ENCODE measurements at places on chromosomes 3 and 15.

DNA sequence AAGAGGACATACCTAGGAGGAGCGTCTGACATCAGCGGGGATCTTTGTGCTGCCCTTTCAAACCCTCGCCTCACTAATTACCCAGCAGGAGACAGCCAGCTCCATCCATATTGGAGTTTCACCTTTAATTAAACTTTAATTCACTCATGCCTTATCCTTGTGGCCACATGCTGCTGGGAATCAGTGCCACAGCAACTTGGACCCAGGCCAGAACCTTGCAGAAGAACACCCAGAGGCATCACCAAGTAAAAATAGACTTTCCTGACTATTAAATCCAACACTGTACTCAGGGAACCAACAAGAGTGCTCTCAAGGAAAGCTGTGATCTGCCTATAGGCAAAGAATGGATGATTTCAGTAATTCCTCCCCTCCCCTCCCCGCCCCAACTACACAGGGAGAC, 23.9 kb downstream of the EIF1B start:
- no peak for DNase-seq

- DNase-seq: no peak
Observed at GRCh38 chr15:81983497-81983896, 62.3 kb downstream of the MEX3B start.

- DNase-seq: no peak
Observed at GRCh38 chr3:119279584-119280243, 14.5 kb upstream of the ARHGAP31 start.

GRCh38 chr3:53422954-53423698, 71.3 kb upstream of the CACNA1D start:
- DNase-seq: no peak

GRCh38 chr3:135576751-135577150, 388.8 kb upstream of the PPP2R3A start:
- DNase-seq: no peak

DNA sequence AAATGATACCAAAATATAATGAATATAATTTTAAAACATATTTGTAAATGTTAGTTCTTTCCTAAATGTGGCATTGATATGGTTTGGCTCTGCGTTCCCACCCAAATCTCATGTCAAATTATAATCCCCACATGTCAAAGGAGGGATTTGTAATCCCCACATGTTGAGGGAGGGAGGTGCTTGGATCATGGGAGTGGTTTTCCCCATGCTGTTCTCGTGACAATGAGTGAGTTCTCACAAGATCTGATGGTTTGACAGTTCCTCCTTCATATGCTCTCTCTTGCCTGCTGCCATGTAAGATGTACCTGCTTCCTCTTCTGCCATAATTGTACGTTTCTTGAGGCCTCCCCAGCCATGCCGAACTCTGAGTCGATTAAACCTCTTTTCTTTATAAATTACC, 12.0 kb downstream of the CGGBP1 start:
- DNase-seq: no peak

DNA sequence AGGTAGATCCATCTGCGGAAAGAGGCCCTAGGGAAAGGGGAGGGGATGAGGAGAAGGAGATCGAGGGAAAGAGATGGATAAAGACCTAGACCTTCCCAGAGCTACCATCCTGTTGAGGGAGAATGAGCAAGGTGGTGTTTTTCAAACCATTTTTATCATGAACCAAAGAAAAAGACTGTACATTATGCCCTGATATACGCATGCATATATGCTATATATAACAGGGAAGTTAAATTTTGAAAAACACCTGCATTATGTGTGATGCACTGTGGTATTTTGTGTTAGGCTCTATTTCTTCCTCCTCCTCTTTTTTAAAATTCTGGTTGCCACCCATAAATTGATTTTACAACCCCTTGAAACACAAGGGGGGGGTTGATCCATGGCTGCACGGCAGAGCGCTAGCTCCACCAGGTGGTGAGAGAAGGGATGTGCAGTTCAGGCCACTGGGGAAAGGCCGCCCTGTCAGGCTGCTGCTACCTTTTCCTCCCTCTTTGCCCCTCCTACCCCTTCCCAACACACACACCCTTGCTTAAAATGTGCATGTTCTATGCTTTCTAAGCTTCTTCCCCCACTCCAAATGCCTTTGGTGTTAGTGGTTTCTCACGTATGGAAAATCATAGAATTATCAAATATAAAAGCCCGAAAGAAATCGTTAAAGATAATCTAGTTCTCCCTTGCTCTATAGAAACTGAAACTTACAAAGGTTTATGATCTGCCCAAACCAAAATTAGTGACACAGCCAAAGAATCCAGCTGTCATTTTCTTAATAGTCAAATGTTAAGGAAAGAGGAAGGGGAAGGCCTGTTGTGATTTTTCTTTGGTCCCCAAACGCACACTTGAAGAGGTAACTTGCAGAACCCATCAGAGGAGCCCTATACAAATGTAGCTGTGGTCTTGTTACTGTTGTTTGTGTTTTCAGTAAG, 262.0 kb upstream of the UMPS start:
- peak; percentile 39 for DNase-seq

- DNase-seq: no peak
Observed at GRCh38 chr15:53437366-53437765, 322.1 kb downstream of the WDR72 start.

DNA sequence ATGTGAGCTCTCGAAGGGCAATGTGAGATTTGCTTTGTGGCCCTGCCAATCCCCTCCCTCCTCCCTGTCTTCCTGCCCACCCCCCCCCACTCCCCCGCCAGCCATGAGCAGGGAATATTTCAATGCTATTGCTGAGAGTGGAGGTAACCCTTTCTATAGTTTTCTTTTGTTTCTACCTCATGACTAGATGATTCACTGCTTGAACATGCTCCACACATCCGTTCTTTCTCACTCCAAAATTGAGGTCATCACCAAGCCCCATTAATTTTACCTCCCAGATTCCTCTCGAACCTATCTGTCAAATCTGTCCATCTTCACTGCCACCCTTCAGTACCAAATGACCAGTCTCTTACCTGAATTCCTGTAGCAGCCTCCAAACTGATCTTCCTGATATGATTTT, 12.2 kb downstream of the ZNF774 start:
- DNase-seq: no peak

All from left lung (tissue), 14 donors.